Stimulated activated effector memory CD8-positive, alpha-beta T cell treated with anti-CD3 and anti-CD28 coated beads, Interleukin-12 subunit alpha, Interleukin-12 subunit beta, amount 100 ng/mL, for 72 hours (primary cell): ENCODE measurements at places on chromosomes 4 and X.

DNA sequence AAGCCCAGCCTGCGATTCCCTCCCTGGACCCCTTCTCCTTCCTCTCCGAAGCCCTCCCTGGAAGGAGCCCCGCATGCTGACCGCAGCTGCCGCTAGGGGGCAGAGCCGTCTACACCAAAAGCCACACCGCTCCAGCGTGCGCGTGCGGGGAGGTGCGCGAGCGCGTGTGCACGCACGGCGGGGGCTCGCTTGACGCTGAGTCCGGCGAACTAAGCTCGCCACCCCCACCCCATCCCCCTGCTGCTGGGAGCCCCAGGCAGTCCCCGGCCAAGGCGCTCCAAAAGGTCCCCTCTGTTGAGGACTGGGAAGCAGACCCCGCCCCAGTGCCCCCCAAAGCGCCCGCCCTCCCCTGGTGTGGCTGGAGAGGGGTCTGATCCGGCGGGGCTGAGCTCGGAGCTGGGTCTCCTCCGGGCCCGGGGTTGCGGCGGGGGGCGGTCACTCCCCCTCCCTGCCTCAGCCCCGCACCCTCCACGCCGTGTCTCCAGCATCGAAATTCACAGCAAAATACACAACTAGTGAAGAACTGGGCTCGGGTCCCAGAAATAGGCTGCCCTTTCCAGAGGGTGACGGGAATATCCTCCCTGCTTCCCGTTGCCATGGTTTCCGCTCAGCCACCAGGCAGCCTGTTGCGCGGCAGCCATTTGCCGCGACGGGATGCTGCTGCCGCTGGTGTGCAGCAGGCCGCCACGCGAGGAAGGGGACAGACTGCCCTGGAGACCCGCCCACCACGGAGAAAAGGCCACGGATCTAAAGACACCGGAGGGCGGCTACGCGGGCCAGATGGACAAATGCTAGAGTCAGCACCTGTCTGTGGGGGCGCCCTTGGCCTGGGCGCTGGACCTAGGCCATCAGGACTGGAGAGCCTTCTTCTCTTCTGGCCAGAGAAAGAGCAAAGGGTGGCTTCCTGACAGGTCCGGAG, 11.2 kb upstream of the CCNQ start:
- peak; percentile 79 for DNase-seq

- DNase-seq = no peak
These were observed 407.1 kb downstream of the HNRNPD start for GRCh38 chr4:81966676-81967075.

DNA sequence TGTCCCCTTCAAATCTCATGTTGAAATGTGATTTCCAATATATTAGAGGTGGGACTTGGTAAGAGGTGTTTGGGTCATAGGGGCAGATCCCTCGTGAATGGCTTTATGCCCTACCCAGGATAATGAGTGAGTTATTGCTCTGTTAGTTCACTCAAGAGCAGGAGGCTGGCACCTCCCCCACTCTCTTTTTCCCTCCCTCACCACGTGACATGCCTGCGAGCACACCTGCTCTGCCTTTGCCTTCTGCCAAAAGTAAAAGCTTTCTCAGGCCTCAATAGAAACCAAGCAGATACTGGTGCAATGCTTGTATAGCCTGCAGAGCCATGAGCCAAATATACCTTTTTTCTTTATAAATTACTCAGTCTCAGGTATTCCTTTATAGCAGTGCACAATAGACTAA, 286.3 kb upstream of the UGT8 start:
- DNase-seq = no peak

DNA sequence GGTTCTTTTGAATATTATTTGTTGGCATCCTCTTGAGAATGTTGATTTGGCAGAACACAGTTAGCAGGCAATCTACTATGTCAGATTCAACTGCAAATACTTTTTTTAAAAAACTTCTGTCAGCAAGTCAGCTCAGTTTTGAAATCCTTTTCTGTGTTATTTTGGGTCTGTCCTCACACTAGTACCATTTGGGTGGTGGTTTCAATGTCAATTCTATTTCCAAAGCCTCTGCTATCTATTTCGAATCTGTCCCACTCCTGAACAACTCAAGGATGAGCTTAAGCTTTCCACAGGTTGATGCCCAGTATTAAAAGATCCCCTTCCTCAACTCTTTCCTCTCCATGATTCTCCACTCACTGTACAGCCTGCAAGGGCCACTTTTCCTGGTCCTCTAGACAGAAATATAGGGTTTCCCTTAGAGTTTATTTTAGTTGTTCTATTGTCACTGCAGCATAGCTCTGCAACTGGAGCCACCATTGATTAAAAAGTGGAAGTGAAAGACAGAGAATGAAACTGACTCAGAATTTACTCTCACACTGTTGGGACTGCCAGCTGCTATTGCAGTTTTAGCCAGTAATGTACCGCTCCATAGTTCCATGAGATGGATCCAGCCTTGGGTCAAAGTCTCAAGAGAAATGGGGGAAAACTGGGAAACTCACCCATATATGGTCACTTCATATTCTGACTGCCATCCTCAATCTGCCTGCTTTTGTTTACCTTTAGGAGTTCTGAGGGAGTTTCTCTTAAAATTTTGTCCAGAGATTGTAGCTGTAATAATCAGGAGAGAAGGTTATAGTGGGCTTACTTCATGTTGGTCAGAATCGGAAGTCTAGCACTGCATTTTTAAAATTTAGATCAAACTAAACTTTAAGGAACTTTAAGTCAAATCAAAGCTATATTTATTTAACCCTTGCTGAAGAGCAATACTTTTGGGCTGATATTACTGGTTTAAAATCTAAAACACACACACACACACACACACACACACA, 14.6 kb downstream of the HDX start:
- DNase-seq = no peak

DNA sequence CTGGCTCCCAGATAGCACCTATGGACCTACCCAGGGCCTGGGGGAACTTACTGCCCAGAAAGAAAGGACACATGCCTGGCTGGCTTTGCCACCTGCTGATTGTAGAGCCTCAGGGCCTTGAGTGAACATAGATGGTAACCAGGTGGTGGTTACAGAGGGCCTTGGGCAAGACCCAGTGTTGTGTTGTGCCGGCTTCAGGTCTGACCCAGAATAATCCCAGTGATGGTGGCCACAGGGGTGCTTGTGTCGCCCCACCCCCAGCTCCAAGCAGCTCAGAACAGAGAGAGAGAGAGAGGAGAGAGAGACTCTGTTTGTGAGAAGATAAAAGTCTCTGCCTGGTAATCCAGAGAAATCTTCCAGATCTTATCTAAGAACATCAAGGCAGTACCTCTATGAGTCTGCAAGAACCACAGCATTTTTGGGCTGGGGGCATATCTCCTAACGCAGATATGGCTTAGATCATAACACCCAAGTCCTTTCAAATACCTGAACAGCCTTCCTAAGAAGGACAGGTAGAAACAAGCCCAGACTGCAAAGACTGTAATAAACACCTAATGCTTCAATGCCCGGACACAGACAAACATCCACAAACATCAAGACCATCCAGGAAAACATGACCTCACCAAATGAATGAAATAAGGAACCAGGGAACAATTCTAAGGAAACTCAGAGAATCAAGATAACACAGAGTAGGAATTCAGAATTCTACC, 16.3 kb upstream of the RP2 start:
- no peak for DNase-seq

DNA sequence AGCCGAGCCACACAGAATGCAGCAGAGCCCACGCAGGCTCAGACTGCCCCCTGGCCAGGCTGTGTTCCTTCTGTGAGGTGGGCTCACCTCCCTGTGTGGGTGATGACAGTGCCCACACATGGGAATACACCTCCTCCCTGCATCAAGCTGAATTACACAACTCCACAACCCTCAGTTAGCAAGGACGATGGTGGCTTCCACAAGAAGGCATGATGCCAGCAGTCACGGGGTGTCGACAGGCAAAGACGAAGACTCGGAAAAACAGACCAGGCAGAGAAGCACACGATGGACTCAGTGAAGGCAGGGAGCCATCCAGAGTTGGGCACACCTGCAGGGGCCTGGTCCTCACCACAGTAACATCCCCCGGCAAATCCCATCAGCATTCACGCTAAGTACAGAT, 12.1 kb downstream of the LETM1 start:
- DNase-seq = no peak

- DNase-seq = no peak
These were observed 1314.7 kb downstream of the FSTL5 start for GRCh38 chr4:160848901-160849760.

- no peak for DNase-seq
These were observed 82.3 kb downstream of the CXXC4 start for GRCh38 chr4:104412344-104412743.

- no peak for DNase-seq
These were observed 76.7 kb downstream of the CPEB2 start for GRCh38 chr4:15078682-15079642.

- no peak for DNase-seq
These were observed 107.2 kb downstream of the TRIML1 start for GRCh38 chr4:188246488-188246887.

- no peak for DNase-seq
These were observed at the start of gene CLDN2 for GRCh38 chrX:106919932-106920452. TSS of gene CLDN2 (plus strand) at chrX:106920402. CDS start at chrX:106928229, 7,827 bp downstream.

DNA sequence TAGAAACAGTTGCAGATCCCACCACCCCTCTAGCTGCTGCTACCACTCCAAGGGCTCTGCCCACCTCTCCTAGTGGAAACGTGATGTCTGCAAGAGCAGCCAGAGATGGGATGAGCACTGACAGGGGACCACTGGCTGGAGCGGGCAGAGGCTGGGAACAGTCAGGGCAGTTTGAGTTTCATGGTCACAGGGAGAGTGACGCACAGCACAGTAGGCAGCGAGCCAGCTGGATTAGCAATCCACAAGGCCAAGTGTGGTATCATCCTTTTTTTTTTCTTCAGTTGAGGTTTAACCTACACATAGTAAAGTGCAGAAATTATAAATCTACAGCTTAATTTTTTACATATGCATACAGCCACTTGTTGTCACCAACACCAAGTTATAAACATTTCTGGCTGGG, 6.4 kb upstream of the SCML2 start:
- DNase-seq = no peak
